Vagina (tissue), 2 donors: ENCODE measurements at places on chromosomes 5 and 9.

- H3K27me3 ChIP-seq = no peaks in the 10 kb centered on the region
- no peaks in the 10 kb centered on the region for H3K36me3 ChIP-seq
- no peak overlapping the region for H3K27ac ChIP-seq
These were observed 40.3 kb downstream of the SLC24A2 start for GRCh38 chr9:19748278-19749126.

- no peaks in the 10 kb centered on the region for H3K4me1 ChIP-seq
- DNase-seq = no peak
These were observed 185.8 kb downstream of the CDK5RAP2 start for GRCh38 chr9:120394058-120394669.

DNA sequence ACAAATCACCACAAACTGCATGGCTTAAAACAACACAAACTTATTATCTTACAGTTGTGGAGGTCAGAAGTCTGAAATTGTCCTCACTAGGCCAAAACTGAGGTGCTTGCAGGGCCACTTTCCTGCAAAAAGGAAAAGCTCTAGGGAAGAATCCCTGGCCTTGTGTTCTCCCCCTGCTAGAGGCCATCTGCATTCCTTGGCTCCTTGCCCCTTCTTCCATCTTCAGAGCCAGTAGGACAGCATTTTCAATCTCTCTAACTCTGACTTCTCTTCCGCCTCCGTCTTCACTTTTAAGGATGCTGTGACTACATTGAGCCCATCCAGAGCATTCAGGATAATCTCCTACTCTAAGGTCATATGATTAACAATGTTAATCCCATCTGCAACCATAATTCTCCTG lies 236.6 kb downstream of the CDK5RAP2 start:
- no peak for DNase-seq
- no peaks in the 10 kb centered on the region for H3K36me3 ChIP-seq
- no peaks in the 10 kb centered on the region for H3K27me3 ChIP-seq
- H3K4me1 ChIP-seq = no peaks in the 10 kb centered on the region
- H3K27ac ChIP-seq = no peak overlapping the region

GRCh38 chr5:95304711-95305110 lies 19.8 kb upstream of the MCTP1 start:
- no peak overlapping the region for H3K27ac ChIP-seq
- no peaks in the 10 kb centered on the region for H3K4me1 ChIP-seq
- no peaks in the 10 kb centered on the region for H3K36me3 ChIP-seq
- no peak for DNase-seq
- H3K27me3 ChIP-seq = no peaks in the 10 kb centered on the region

GRCh38 chr9:94819161-94819687 lies 92.7 kb downstream of the AOPEP start:
- H3K27me3 ChIP-seq = no peaks in the 10 kb centered on the region
- peak overlapping the region; percentile 76 for H3K27ac ChIP-seq
- no peak for DNase-seq
- H3K4me3 ChIP-seq = no peak overlapping the region

DNA sequence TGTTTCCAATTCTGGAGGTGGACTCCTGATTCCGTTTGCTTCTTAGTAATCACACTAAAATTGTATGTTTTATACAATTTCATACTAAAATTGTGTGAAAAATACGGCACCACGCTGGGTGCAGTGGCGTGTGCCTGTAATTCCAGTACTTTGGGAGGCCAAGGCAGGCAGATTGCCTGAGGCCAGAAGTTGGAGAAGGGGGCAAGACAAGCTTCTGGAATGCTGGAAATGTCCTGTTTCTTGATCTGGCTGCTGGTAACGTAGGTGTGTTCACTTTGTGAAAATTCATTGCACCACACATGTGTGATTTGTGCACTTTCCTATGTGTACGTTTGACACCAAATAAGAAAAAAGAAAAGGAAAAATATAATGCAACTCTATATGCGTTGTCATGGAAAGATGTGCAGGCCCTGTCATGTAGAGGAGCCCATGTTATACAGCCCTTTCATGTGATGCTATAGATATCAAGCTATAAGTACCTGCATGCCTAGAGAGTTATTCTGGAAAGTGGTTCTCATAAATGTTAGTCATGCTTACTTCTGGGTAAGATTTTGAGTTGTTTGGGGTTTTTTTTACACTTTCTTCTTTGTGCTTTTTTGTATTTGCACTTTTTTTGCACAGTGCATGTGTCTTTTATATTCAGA lies 119.9 kb downstream of the TMEM174 start:
- no peak overlapping the region for H3K27ac ChIP-seq
- H3K27me3 ChIP-seq = no peaks in the 10 kb centered on the region

DNA sequence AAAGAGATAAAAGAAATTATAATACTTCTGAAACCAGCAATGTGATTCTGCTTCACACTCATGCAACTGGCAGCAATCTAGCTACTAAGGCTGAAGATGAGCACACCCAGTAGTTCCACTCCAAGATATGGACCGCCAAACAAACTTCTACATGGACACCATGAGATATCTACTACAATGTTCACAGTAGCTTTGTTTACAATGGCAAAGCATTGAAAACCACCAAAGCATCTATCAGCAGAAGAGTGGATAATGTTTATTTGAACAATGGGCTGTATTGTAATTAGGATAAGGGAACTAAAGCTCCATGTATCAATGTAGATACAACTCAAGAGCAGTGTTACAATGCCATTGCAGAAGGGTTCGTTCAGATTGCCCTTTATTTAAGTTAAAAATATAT lies 91.2 kb upstream of the ERBIN start:
- H3K4me3 ChIP-seq = no peak overlapping the region
- no peak overlapping the region for H3K27ac ChIP-seq
- no peaks in the 10 kb centered on the region for H3K27me3 ChIP-seq
- no peaks in the 10 kb centered on the region for H3K36me3 ChIP-seq
- no peak for DNase-seq

GRCh38 chr9:5025416-5025815 lies 40.3 kb downstream of the JAK2 start:
- no peaks in the 10 kb centered on the region for H3K4me1 ChIP-seq
- no peak for DNase-seq
- H3K4me3 ChIP-seq = no peak overlapping the region
- peaks cover 38% of the 10 kb centered on the region for H3K36me3 ChIP-seq
- H3K27ac ChIP-seq = no peak overlapping the region

DNA sequence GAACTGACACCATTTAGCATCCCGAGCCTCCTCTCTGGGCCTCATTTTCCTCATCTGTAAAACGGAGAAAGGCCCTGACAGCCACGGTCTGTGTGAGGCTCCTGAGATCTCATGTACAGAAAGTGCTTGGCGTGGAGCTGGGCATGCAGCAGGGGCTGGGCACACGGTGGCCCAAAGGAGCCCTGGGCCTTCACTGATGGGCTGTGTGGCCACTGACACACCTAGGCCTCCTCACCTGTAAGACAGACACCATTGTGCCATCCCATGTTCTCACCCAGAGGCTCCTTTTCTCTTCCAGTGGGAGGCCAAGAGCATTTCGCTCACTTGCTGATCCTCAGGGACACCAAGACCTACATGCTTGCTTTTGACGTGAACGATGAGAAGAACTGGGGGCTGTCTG lies 1.6 kb downstream of the ORM1 start:
- DNase-seq = no peak
- H3K36me3 ChIP-seq = no peaks in the 10 kb centered on the region
- no peaks in the 10 kb centered on the region for H3K4me1 ChIP-seq
- no peak overlapping the region for H3K27ac ChIP-seq
- no peak overlapping the region for H3K4me3 ChIP-seq

- H3K27ac ChIP-seq = no peak overlapping the region
- no peak overlapping the region for H3K4me3 ChIP-seq
- H3K27me3 ChIP-seq = no peaks in the 10 kb centered on the region
- no peak for DNase-seq
- no peaks in the 10 kb centered on the region for H3K4me1 ChIP-seq
These were observed 362.7 kb upstream of the ADAMTS16 start for GRCh38 chr5:4777435-4777834.

DNA sequence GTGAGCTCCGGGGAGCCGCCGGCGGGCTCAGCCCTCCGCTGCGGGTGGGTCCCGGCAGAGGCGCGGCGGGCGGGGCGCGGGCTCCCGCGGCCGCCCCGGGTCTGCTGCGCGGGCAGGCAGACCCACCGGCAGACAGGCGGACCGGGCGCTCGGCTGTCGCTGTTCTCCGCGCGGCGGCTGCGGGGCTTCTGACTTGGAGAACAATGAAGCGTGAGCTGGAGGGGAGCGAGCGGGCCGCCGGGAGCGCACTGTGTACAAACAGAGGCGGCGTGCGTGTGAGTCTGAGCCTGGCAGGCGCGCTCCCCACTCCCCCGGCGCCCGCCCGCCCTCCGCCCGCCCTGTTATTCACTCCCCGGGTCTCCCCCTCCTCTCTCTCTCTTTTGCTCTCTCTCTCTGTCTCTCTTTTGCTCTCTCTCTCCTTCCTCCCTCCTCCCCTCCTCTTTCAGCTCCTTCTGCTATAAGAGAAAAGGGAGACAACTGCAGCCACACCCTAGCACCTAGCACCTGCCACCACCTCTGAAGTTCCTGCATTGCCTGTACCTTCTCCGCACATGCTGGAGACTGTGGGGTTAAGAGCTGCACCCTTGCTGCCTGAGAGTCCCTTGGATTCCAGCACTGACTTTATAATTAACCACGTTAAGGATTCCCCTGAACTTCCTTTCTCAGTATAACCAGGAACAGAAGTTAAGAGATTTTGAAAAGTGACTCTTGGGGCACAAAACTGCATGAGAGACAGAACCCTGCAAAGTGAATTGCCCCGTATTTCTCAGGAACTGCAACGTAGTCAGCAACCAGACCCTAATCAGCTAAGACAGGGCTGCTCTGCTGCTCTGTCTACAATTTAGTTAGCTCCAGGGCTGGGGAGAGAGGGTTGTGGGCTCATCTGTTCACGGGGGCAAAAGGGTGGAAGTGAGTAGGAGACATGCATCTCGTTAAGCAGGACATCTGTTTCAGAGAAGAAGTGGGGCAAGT lies at the start of gene EDIL3:
Gene EDIL3 (minus strand): TSS at position 277 of the 972 bp plus-strand sequence. CDS start 506 bp downstream, outside the sequence.
- peak within 1 kb of the TSS; percentile 66 for H3K4me3 ChIP-seq
- H3K4me1 ChIP-seq = peaks cover 24% of the 10 kb centered on the region
- no peaks in the 10 kb centered on the region for H3K27me3 ChIP-seq
- peak within 1 kb of the TSS; percentile 74 for H3K27ac ChIP-seq
- H3K36me3 ChIP-seq = no peaks in the 10 kb centered on the region
- no peak for DNase-seq

DNA sequence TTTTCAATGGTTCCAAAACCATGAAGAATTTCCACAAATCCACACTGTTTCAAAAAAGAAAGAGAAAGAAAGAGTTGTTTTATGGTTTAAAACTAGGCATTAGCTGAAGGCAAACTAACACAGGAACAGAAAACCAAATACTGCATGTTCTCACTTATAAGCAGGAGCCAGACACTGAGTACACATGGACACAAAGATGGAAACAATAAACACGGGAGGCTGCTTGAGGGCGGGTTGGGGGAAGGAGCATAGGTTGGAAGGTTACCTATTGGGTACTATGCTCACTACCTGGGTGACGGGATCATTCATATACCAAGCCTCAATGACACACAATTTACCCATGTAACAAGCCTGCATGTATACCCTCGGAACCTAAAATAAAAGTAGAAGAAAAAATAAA lies 45.0 kb downstream of the SEMA6A start:
- DNase-seq = no peak
- no peaks in the 10 kb centered on the region for H3K27me3 ChIP-seq
- no peak overlapping the region for H3K27ac ChIP-seq
- no peak overlapping the region for H3K4me3 ChIP-seq
- no peaks in the 10 kb centered on the region for H3K36me3 ChIP-seq
